HS-27A (cell line): ENCODE measurements at places on chromosomes 1 and 21.

GRCh38 chr1:223737342-223737741 is 25.0 kb downstream of the CAPN2 start:
- DNase-seq = no peak

DNA sequence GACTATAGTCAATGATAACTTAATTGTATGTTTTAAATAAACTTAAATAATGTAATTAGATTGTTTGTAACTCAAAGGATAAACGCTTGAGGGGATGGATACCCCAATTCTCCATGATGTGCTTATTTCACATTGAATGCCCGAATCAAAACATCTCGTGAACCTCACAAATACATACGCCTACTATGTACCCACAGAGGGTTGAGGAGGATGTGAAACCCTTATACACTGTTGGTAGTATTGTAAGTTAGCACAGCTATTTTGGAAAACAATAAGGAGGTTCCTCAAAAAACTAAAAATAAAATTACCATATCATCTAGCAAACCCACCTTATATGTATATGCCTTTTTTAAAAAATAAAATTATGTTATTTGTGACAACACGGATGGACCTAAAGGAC is 198.6 kb downstream of the MRPL39 start:
- DNase-seq = no peak

- no peak for DNase-seq
Measured at GRCh38 chr1:109161858-109162606, 48.1 kb downstream of the ELAPOR1 start.

DNA sequence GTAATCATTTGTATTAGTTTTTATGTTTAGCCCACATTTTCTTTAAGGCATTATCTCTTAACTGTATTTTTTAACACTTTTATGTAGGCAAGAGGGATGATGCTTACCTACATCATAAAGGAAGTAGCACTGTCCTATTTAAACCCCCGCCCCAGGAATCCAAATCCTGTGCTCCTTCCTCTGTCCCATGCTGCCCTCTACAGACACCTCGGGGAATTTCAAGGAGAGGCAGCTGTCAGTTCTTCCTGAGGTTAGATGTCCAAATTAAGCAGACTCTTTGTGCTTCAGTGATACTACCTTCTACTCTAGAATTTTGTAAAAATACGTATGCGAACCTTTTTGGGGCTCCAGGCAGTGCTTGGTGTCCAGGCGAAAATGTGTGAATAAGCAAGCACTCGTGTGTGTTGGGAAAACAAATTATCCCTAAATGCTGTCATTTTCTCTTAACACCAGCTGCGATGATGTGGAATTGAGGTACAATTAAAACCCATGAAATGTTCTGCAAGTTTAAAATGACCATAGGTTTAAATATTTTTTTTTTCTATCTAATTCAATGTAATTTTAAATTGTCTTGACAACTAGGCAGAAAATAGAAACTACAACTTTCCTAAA is 19.2 kb downstream of the CRCT1 start:
- no peak for DNase-seq

GRCh38 chr1:205800981-205801703 is 11.9 kb downstream of the SLC41A1 start:
- DNase-seq = no peak

DNA sequence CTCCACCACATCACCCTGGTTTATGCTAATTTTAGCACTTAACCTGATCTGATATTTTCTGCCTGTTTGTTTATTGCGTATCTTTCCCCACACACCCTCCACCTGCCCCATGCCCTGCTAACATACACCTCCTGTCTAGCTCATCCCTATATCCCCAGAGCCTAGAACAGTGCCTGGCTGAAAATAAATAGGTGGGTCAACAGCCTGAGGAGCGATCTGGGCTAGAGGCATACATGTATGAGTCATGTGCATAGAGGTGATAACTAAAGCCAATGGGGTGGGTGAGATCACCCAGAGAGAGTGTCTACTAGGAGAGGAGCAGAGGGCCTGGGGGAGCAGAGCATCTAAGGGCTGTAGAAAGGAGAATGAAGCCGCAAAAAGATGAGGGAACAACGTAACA is 2.7 kb downstream of the HTR1D start:
- DNase-seq = no peak

DNA sequence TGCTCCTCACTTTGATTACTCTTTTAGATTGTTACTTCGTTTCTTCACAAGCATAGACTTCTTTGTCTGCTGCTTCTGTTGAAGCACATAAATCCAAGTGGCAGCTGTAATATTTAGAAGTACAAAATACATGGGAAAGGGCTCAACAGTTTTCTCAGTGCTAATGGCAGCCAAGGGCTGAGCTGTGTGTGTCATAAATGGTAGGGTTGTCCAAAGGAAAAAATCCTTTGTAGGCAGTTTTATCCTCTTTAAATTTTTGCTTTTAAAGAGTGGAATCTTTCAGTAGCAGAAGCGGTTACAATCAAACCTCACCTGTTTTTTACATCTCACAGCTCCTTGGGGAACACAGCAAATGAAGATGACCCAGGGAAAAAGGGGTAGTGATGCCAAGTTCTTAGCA is 650.8 kb downstream of the PLPP3 start:
- DNase-seq = no peak

- no peak for DNase-seq
Measured at GRCh38 chr1:220892997-220893700, 13.9 kb downstream of the HLX start.

DNA sequence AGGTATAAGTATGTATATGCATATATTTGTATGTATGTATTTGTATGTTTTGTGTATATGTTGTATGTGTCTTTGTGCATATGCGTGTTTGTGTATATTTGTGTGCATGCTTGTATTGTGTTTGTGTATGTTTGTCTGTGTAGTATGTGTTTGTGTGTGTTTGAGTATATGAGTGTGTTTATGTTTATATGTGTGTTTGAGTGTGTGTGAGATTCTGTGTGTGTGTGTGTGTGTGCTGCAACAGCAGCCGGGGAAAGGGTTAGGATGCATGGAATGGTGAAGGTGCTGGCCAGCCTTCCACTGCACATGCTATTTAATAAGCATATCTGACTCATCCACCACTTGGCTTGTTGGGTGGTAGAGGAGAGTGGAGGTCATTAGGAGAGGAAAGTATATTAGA is 46.6 kb upstream of the RAB4A start:
- no peak for DNase-seq

DNA sequence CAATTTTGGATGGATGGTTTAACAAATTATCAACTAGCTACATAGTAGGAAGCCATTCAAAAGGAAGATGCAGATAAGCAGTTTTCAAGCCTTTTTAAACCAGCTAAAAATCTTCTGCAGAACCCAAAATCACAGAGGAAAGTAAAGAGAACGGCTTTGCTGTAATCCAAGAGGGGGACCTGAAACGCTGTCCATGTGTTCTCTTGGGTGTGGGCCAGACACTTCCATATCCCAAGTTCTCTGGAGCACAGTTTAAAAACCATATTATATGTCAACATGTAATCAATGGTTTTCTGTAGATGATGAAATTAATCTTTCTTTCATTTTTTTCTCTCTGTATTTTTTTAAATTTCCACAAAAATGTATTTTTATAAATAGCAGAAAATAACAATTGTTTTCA is 90.5 kb downstream of the SELENOF start:
- DNase-seq = no peak

DNA sequence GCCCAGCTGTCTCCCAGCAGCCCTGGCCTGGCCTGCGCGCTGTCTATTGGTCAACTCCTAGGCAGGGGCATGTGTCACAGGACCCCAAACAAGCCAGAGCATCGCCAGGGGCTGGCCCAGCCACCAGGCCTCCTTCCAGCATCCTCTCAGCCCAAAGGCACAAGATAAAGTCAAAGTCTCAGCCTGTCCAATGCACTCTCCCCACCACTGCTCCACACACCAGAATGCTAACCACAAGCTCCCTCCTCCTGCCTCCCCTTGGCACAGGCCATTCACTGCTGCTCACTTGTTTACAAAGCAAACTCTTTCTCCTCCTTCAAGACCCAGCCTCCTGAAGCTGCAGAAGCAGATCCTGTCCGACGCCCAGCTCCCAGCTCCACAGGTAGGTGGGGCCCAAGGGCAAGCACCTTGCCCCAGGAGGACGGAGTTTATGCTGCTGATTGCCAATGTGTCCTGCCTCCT is 133.4 kb downstream of the DMRTB1 start:
- no peak for DNase-seq

GRCh38 chr1:202540448-202540847 is 169.8 kb downstream of the SYT2 start:
- DNase-seq = no peak

- DNase-seq = peak; percentile 17
Measured at GRCh38 chr1:50658459-50659076, 235.3 kb upstream of the DMRTA2 start.
